ENCODE measurements at places on chromosomes 2 and 18.
A peak's percentile ranks its signal among the peaks of the same experiment; 100 is the strongest.

DNA sequence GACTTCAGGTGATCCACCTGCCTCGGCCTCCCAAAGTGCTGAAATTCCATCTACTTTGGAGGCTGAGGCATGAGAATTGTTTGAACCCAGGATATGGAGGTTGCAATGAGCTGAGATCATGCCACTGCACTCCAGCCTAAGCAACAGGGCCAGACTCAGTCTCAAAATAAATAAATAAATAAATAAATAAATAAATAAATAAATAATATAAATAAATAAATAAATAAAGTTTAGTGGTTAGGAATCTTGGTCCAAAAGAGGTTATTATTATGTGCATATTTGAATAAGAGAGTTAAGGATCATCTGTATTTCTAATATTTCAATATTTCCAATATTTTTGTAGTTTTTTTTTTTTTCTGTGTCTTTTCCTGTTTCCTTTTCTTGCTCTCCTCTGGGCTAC, 90.8 kb downstream of the HS6ST1 start:
- DNase-seq = no peak

DNA sequence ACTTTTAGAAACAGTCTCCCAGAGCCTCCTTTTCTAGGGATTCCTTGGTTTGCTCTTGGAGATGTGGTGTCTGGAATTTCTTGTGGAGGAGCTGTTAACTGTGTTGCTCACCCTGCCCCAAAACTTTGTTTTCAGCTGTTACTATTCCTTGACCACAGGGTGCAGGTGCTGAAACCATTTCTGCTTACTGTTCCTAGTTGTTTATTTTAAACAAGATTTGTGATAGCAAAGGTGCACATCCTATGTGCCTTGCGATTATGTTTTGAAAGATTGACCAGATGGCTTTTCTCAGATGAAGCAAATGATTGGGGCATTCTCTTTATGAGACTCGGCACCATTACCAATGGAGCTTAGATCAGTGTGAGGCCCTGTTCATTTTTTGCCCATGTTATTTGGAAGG, 111.2 kb downstream of the RAB3GAP1 start:
- no peak for DNase-seq

- DNase-seq = no peak
These were observed 664 bp downstream of the NETO1 start for GRCh38 chr18:72866901-72867745.

DNA sequence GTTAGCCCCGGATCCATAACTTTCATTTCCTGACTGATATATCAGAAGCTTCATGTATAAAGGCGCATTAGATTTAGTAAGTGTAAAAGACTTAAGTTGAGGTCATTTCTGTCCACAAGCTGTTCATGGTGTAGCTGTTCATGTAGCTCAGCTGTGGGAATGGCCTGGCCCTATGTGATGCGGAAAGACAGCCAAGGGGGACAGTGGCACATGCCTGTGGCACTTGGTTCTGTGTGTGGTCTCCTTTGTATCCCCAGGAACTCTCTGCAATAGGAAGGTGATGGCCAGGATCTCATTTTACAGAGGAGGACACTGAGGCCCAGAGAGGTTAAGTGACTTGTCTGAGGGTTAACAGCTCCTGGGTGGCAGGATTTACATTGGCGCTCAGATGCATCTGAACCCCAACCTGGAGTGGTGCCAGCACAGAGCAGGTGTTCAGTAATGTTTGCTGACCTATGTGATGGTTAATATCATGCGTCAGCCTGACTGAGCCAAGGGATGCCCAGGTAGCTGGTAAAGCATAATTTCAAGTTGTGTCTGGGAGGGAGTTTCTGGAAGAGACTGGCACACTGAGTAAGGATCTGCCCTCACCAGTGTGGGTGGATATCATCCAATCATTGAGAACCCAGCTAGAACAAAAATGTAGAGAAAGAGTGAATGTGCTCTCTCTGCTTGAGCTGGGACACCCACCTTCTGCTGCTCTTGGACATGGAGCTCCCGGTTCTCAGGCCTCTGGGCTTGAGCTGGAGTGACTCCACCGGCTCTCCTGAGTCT, 25.4 kb downstream of the HPCAL1 start:
- no peak for DNase-seq

GRCh38 chr2:7411691-7412090, 494.5 kb downstream of the RNF144A start:
- DNase-seq = no peak

DNA sequence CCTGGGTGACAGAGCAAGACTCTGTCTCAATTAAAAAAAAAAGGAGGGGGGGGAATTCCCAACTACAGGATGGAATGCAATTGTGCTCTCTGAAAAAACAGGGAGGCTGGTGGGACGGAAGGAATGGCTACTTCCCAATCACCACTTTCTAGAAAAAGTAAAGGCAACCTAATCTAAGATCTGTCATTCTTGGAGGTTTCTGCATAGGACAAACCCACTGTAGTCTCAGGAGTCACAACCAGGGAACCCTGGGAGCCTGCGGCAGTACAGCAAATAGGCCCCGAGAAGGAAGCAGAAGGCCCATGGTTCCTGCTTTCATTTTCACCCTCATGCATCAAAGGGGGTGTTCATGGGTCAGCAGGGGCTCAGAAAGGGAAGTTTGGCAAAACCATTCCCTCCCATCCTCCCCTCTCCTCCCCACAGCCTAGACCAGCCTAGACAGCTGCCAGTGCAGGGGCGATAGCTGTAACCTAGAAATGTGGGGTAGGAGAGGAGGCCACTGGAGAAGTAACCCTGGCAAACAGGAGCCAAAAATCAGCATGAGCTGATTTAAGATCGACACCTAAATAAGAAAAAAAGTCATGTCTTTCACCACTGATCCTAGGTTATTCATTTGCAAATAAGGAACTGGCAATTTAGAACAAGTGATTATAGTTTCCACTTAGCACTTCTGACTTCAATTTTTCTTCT, 48.0 kb downstream of the TRABD2A start:
- no peak for DNase-seq

DNA sequence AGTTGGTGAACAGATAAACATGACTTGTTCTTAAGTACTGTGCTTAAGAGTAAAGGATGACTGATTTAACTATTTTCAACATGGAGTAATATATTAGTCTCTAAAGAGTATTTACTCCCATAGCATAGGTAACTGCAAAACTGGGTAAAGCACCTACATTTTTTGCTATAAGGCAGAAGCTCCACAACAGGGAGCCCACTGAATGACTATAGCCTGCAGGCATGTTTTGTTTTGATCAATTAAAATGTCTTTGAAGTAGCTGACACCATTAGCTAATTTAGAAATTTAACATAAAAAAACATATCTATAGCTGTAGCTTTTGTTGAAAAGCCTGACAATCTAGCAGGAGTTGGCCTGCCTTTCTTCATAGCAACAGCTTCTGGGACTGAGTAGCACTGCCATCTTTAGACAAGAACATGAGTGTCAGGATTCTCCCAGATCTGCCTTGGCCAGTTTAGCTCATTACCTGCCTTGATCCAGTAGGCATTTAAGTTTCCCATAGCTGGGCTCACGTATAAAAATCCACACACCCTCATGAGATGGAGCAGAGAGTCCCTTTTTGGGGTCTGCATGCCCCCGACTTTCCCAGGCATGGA, 1935.1 kb upstream of the PIK3C3 start:
- no peak for DNase-seq

- no peak for DNase-seq
These were observed 390 bp downstream of the PCARE start for GRCh38 chr2:29073933-29074332.

GRCh38 chr2:213422211-213422610, 137.9 kb downstream of the SPAG16 start:
- no peak for DNase-seq

GRCh38 chr2:55073000-55073983, 23.0 kb upstream of the RTN4 start:
- no peak for DNase-seq

DNA sequence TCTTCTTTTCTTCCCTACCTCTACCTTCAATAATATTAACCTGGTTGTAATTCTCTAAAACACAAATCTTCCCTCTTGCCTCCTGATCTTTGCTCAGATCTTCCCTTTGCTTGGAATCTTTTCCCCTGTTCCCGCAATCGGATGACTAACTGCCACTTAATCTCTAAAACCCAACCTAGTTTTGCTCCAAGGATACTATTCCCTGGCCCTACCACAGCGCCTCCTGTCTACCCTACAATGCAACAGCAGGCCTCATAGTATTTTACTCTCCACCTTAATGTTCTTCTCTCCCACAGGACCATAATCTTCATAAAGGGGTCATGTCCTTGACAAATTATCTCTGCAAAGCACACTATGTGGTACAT, 246.8 kb upstream of the TNP1 start:
- DNase-seq = peak; percentile 8

DNA sequence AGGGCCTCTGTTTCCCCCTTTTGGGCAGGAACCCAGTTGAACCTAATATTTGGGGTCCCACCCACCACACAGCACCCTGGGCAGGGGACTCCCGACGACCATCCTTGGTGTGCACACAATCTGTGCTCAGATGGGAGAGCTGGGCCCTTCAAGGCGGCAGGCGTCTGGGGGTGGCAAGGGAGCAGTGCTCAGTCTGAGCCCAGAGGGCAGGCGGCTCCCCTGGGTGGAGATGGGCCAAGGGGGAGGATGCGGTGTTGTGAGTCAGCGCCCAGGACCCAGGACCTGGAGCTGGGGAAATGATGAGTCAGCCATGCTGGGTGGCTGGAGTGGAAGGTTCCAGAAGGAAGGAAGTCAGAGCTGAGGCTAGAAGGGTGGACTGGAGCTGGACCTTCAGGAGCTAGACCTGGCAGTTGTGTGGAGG, 3.8 kb downstream of the PROM2 start:
- peak; percentile 47 for DNase-seq

DNA sequence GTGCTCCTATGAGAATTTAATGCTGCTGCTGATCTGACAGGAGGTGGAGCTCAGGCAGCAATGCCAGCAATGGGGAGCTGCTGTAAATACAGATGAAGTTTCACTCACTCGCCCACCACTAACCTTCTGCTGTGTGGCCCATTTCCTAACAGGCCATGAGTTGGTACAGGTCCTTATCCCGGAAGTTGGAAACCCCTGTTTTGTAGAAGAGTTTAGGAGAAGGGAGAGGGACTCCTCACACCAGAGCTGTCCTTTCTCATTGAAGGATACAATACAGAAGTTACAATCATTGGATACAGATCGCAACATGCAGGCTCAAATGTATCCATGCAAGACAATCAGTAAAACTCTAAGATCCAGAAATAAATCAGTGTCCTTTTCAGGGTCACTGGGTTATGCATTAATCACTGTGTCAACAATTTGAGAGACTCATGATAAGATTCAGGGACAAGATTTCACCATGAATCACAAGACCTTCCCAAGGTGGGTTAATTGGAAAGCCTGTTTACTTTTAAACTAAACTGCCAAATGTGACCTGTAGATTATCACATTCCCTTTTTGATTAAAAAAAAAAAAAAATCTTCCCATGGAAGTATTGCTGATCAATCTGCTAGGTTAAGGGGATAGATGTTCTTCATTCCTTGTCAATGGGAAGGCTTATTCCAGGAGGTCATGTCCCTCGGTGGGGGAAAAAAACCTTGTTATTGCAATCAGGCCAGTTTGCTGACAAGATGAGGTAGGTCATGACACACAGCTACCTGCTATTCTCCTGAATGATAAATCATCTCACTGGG, 97.2 kb downstream of the SP100 start:
- no peak for DNase-seq

DNA sequence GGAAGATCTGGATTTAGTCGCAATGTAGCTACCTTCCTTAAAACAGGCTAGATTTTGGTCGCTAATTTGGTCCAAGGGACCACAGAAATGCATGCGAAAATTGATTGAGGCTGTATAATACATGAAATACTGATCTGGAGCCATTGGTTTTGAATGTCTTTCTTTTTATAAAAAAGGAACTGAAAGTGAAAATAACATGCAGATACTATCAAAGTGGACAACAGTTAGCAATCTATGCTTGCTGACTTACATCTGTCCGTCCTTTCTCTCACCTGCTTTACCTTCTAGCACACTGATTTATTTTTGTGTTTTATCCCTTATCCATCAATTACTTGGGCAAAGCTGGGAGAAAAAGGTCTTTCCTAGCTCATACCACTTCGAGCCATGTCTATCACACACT, 1459.8 kb upstream of the ACVR2A start:
- no peak for DNase-seq

DNA sequence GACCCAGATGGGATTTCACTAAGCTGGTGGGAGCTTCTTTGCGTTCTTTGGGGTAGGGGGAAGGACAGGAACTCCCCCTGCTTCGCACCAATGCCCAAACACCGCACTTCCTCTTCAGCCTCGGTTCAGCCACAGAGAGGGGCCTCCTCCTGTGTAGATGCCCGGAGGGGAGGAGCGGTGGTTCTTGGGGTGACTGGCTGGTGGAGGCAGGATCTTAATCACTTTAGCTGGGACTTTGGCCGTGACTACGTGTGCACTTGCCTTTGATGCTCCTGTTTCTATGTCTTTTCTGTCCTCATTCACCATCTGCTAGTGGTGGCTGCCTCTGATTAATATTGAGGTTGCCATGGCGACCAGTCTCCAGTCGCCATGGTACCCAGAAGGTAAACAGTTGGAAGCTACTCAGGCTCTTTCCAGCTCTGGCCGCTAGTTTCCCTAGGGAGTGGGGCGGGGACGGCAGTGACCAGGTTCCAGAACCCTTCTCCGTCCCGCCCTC, 1.9 kb downstream of the CNGA3 start:
- no peak for DNase-seq

GRCh38 chr2:115163572-115163971, 721.1 kb downstream of the DPP10 start:
- DNase-seq = no peak

DNA sequence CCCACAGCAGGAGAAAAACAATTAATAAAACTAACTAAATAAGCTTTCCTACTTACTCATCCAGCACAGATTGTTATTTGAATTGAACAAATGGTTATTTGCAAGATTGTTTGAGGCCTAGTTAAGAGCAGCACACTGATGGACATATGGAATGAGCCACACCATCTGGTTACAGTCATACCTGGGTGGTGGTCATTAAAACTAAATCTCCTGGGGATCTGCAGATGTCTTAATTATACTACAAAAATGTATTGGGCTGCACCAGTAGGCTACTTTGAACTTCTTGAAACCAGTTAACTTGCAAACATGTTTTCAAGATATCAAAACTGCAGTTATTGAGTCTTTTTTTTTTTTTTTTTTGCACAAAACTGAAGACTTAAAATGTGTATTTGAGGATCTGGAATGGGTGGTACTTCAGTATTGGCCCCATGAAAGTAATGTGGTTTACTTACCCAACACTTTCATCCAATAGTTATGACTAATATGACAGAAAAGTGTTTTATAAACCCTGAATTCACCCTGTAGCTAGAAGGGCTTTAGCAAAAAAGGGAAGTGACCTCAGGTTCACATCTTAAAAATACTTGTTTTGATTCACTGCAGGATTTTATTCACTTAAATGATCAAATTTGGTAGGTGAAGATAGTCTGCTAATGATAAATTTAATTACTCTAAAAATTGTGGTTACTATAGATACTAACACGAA, 10.8 kb downstream of the AGFG1 start:
- no peak for DNase-seq

GRCh38 chr2:120546048-120546864, 189.4 kb upstream of the GLI2 start:
- peak; percentile 87 for DNase-seq
